ENCODE measurements at places on chromosomes 7 and 10. TPM values are rescaled to one million over a fixed set of nuclear protein-coding genes. Genes with fewer than 3 reads are reported as not detected.

Gene THSD7A
- not detected for total RNA-seq

Gene RSBN1L
- 13.1 TPM for total RNA-seq

Gene NUTM2E
- not detected for total RNA-seq

DNA sequence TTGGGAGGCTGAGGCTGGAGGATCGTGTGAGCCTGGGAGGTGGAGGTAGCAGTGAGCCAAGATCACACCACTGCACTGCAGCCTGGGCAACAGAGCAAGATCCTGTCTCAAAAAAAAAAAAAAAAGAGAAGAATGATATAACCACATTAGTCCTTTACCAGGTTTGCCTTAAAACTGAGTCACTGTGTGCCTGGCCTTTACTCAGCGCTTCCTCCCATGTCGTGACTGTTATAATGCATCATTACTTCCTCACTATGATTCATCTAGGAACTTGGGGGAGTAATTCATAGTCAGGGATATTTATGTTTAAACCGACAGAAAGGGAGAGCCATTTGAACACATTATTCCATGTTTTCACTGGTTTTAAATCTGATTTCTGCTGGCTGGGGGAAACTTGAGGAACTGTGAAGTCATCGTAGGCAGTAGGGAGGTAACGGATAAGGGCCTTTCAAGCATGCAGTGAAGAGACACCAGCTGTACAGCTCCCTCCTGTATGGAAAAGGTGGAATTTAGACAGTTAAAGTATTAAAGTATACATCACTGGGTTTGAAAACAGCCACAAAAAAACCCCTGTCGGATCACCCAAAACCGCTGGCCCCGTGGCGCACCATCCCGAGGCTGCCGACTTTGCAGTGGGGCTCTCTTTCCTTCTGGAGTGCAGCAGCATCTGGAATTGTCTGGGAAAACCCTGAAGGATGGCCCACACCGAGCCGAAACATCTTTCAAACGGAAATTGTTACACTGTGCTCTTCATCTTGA, 119.8 kb downstream of the NKX6-2 start:
- H3K27ac ChIP-seq: peak overlapping the region; percentile 96
- H3K27me3 ChIP-seq: peaks cover 1% of the 10 kb centered on the region
- H3K4me3 ChIP-seq: peak overlapping the region; percentile 86
- DNase-seq: peak; percentile 92

DNA sequence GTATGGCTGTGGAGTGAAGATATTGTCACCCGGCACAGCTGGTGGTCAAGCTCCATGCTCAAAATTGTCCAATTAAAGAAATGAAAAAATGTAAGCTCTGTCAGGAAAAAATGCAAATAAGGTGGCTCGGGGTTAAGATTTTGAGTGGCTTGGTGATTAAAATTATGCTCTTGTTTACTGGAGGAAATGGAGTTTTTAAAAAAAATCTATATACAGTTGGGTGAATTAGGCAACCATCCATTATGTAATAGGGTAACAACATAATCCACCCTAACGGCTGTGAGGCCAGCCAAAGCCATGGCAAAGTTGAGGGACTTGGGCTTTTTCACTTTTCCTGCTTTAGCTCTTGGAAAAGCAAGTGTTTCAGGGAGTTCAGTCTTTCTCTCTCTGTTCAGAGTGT, 260.8 kb upstream of the HABP2 start:
- no peak overlapping the region for H3K4me3 ChIP-seq
- H3K4me1 ChIP-seq: peaks cover 12% of the 10 kb centered on the region
- H3K27ac ChIP-seq: no peak overlapping the region
- DNase-seq: no peak
- peaks cover 7% of the 10 kb centered on the region for H3K27me3 ChIP-seq

DNA sequence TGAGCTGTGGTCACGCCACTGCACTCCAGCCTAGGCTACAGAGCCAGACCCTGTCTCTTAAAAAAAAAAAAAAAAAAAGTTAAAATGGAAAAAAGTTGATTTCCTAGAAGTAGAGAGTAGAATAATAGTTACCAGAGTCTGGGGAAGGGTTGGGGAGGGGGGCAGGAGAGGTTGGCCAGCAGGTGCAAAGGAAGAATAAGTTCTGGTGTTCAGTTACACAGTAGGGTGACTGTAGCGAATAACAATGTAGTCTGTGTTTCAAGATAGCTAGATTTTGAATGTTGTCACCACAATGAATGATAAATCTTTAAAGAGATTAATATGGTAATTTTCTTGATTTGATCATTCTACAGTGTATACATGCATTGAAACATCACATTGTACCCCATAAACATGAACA, 142.9 kb downstream of the NRF1 start:
- H3K36me3 ChIP-seq: peaks cover 12% of the 10 kb centered on the region
- H3K4me1 ChIP-seq: no peaks in the 10 kb centered on the region
- no peaks in the 10 kb centered on the region for H3K27me3 ChIP-seq
- no peak overlapping the region for H3K27ac ChIP-seq
- DNase-seq: no peak

DNA sequence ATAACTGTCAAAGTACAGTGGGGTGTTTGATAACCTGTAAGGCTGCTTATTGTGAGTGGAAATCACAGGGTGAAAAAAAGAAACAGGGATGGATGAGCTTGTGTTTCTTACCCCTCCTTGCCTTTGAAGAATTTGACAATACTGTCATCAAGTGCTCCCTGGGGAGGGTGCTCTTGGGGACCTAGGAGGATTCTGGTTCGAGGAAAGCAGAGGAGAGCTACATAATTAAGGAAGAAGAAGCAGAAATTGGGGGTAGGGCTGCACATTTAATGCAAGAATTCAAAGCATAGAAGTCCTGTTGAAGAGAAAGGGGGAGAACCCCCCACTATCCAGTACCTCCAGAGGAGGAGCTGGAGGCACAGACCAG, 208.1 kb upstream of the PHYHIPL start:
- H3K27me3 ChIP-seq: peaks cover 10% of the 10 kb centered on the region
- H3K4me3 ChIP-seq: no peak overlapping the region
- peaks cover 9% of the 10 kb centered on the region for H3K4me1 ChIP-seq
- H3K36me3 ChIP-seq: no peaks in the 10 kb centered on the region

GRCh38 chr10:78442836-78443550, 409.3 kb downstream of the RPS24 start:
- H3K27me3 ChIP-seq: peaks cover 15% of the 10 kb centered on the region
- peaks cover 27% of the 10 kb centered on the region for H3K4me1 ChIP-seq
- H3K4me3 ChIP-seq: no peak overlapping the region
- no peak for DNase-seq
- H3K36me3 ChIP-seq: no peaks in the 10 kb centered on the region

DNA sequence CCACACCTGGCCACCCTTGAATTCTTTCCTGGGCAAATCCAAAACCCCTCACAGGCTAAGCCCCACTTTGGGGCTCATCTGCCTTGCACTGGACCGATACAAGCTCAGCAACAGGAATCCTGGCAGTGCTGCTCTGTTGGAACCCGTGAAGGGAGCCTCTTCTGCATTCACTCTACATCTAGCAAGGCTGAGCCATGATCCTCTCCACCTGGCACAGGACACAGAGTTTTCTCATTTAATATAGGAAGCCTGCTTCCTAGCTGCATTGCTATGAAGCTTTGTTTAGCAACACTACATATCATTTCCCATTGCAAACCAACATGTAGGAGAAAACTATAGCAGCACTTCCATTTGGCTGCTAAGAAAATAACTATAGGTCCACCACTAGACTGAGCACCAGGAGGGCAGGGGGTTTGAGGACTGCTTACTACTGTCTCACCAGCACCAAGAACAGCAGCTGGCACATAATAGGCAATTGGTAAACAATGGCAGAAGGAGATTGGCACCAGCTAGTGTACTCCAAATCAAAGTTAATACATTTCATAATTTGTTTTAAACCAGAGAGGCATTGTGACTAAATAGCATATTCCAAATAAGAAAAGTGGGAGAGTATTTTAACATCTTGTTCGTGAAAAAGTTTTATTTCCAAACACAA, 56.1 kb downstream of the CPVL start:
- no peak overlapping the region for H3K4me3 ChIP-seq
- H3K27me3 ChIP-seq: peaks cover 7% of the 10 kb centered on the region
- H3K27ac ChIP-seq: no peak overlapping the region
- no peaks in the 10 kb centered on the region for H3K36me3 ChIP-seq
- H3K4me1 ChIP-seq: peaks cover 11% of the 10 kb centered on the region

- peak overlapping the region; percentile 86 for H3K4me3 ChIP-seq
- H3K27ac ChIP-seq: peak overlapping the region; percentile 77
- no peaks in the 10 kb centered on the region for H3K27me3 ChIP-seq
- peaks cover 44% of the 10 kb centered on the region for H3K4me1 ChIP-seq
Observed at GRCh38 chr7:55573234-55573900, 1.1 kb upstream of the VOPP1 start.

DNA sequence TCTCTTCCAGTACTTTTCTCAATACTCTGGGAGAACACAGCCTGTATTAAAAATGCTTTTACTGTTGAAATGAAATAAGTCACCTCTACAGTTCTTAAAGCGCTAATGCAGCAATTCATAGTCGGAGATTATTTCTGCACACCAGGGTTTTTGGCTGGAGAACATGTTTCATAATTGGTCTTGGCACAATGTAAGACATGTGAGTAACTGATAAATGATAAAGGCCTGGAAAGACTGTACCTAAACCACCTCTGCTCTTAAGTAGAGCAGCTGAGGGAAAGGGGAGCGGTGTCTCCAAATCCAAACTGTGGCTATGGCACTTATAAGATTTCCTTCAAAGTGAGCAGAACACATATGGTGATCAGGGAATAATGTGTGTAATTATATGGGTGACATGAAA, 390.3 kb upstream of the MBL2 start:
- no peaks in the 10 kb centered on the region for H3K4me1 ChIP-seq
- no peak overlapping the region for H3K27ac ChIP-seq
- no peaks in the 10 kb centered on the region for H3K36me3 ChIP-seq
- H3K27me3 ChIP-seq: no peaks in the 10 kb centered on the region
- DNase-seq: no peak

GRCh38 chr7:14886533-14886932, 16.0 kb downstream of the DGKB start:
- no peak overlapping the region for H3K27ac ChIP-seq
- no peak for DNase-seq
- H3K36me3 ChIP-seq: no peaks in the 10 kb centered on the region
- H3K4me1 ChIP-seq: 0 out of 2 replicates have a peak, but pooled peaks cover 4% of the 10 kb centered on the region
- H3K4me3 ChIP-seq: no peak overlapping the region
- H3K27me3 ChIP-seq: no peaks in the 10 kb centered on the region

DNA sequence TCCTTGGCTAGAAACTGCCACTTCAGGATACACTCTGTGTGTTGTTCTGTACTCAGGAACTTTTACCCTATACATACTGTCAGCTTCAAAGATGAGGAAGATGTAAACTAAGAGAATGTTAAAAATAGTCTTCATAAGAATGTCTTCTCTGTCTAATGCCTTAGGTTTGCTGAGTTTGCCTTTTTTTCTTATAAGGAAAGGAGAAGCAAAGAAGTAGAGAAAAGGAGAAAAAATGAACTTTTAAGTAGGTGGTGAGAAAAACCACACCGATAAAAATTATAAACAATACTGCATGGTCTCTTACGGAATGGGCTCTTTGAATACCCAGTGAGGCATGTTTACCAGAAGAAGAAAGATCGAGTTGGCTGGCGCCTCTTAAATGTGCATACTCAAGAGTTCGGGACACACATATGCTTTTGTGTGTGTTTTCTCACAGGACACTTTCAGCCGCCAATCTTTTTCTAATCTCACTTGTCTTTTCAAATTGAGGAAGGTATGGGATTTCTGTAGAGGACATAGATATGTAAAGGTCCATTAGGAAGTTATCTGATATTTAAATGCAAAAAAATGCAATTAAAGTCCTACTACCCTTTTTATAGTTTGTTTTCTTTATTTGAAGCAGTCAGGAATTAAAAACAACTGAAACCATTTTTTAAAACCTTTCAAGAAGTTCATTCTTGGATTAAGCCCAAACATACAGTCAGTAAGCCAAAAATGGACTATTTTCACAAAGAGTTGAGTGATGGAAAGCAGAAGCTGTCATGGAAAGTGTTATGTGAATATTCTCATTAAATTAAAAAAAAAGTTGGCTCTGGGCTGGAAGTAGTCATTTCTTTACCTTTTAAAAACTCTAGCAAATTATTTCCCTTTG, 100.6 kb upstream of the MDFIC start:
- peak overlapping the region; percentile 47 for H3K27ac ChIP-seq
- no peak for DNase-seq
- peaks cover 5% of the 10 kb centered on the region for H3K36me3 ChIP-seq
- H3K4me1 ChIP-seq: peaks cover 40% of the 10 kb centered on the region
- no peaks in the 10 kb centered on the region for H3K27me3 ChIP-seq

- peaks cover 21% of the 10 kb centered on the region for H3K4me1 ChIP-seq
- H3K36me3 ChIP-seq: peaks cover 4% of the 10 kb centered on the region
- no peak overlapping the region for H3K27ac ChIP-seq
- peaks cover 13% of the 10 kb centered on the region for H3K27me3 ChIP-seq
- no peak for DNase-seq
Observed at GRCh38 chr10:116083226-116083762, 189.7 kb downstream of the GFRA1 start.

DNA sequence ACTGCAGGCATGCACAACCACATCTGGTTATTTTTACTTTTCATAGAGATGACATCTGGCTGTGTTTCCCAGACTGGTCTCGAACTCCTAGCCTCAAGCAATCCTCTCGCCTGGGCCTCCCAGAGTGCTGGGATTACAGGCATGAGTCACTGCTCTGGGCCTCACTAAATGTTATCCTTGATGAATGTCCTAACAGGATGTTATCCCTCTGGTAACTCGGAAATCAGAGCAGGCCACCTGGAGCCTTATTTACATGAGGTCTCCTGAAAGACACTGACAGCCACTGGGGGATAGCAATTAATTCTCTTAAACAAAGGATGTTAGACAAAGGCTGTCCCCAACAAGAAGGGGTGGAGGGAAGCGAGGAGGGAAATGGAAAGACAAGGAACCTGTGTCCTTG, 4.5 kb upstream of the ZNF438 start:
- DNase-seq: no peak
- H3K27ac ChIP-seq: peak overlapping the region; percentile 11
- H3K4me1 ChIP-seq: peaks cover 42% of the 10 kb centered on the region
- peaks cover 1% of the 10 kb centered on the region for H3K27me3 ChIP-seq
- H3K36me3 ChIP-seq: no peaks in the 10 kb centered on the region
- H3K4me3 ChIP-seq: no peak overlapping the region

DNA sequence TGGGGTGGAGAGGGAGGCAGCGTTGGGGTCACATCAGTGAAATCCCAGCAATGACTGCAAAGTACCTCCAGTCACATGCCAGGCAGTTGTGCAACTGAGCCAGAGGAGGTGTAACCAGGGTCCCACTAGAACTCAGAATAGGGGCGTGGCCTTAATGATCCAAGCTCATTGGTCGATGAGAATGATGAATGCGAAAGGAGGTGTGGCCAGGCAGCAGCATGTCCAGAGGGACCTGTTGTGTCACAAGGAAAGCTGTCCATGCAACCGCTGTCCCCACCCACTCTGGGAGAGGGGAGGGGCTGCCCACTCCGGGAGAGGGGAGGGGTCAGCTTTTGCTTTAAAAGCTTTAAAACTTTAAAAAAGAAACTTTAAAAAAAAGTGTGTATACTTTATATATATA, 25.3 kb upstream of the MTPAP start:
- no peak overlapping the region for H3K27ac ChIP-seq
- no peak for DNase-seq
- H3K4me1 ChIP-seq: peaks cover 11% of the 10 kb centered on the region
- H3K27me3 ChIP-seq: peaks cover 24% of the 10 kb centered on the region
- no peaks in the 10 kb centered on the region for H3K36me3 ChIP-seq
